ENCODE measurements at places on chromosomes 11 and 22.

GRCh38 chr11:91299980-91300379 is 924.6 kb upstream of the FAT3 start:
- DNase-seq: no peak

DNA sequence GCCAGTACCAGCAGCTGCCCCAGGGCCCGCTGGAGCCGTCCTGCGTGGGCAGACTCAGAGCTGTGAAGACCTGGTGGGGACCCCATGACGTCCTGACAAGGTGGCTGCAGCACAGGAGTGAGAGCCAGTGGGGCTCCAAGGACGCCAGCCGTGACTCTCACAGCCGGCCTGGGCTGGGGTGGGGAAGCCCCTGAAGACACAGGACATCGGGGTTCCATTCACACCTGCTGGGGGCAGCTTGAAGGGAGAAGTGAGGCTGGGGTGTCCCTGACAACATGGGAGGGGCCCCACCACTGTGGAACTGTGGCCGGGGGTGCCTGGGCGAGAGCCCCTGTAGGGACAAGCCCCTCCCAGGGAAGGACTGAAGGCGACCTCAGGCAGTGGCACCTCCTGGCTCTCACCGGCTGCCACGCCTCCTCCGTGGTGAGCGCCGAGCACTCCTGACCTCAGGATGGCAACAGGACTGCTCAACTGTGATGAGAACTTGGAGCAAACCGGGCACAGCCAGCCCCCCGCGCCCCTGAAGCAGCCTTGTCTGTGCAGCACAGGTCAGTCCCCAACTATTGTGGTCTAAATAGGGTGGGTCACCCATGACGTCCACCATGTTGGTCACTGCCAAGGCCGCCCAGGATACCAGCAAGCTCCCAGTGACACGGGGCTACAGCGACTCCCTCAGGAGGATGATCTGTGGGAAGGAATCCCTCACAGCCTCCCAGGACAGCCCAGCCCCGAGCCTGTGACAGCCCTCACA is 22.7 kb upstream of the IL17REL start:
- DNase-seq: no peak

- no peak for DNase-seq
These were observed 9.8 kb downstream of the SCN4B start for GRCh38 chr11:118142809-118143208.

DNA sequence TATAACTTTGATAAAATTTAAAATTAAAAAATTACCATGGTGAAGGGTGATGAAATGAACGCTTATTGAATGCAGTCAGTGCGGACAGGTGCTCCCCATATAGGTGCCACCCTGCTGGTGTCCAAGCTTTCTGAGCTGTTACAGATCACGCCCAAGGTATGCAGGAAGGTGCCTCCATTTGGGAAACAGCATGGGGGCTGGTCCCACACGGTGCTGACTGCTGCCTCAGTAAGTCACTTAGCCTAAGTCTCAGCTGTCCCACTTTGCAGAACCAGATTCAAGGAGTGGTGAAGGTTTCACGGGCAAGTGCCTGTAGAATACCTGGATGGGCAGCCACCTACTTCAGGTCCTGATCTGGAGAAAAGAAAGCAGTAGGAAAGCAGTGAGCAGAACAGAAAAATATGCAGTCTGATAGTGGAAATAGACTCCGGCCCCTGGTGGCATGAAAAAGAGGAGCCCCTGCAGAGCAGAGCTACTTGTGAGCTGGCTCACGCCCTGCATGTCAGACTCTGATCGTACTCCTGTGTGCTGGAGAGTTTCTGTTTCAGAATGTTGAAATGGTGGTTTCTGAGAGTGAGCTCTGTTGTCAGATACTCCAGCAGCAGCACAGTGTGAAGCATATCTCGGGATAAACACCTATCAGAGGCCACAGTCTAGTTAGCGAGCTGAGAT is 33.2 kb downstream of the ADORA2A start:
- DNase-seq: no peak

- DNase-seq: no peak
These were observed 10.9 kb upstream of the CABP2 start for GRCh38 chr11:67534070-67534679.

GRCh38 chr11:87603887-87604286 is 566.2 kb downstream of the TMEM135 start:
- no peak for DNase-seq

DNA sequence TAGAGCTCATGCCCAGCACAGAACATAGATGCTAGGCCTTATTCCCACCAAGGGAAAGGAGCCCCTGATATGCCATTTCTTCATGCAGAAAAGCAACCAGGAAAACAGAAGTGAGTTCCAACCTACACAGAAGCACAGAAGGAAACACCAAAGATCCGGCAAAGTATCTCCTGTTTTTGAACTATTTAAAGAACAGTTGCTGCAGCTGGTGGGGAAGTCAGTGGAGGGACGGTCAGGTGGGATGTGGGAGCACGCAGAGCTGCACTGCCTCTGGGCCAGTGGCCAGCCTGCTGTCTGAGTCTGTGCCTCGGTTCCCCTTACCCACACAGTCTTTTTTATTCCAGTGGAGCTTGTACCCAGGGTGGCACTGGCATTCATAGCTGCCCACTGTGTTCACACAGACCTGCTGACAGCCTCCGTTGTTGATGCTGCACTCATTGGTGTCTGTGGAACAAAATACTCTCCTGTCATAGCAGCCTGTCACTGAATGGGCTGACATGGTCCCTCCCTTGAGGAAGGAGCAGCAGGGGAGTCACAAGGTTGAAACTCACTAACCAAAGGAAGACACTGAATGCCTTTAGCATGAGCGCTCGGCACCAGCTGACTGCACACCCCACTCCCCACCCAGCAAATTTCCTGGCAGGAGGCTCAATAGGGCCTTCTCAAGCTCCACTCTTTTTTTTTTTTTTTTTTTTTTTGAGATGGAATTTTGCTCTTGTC is 37.9 kb downstream of the SCUBE2 start:
- no peak for DNase-seq

- no peak for DNase-seq
These were observed 624.5 kb downstream of the OPCML start for GRCh38 chr11:132907651-132908413.

DNA sequence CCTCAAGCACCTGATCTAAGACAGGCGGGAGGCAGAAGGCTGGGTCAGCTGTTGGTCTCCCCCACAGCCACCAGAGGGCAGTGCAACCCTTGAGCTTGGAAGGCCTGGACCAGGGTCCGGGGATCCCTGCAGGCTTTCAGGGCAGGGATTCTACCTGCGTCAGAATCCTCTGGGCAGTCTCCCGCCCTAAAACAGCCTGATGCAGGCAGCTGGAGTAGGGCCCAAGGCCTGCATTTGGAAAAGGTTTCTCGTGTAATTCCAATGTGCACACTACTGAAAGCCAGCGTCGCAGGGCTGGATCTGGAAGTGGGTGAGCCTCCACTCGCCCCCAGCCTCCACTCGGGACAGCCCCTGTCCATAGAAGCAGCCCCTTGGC is 31.8 kb downstream of the BID start:
- DNase-seq: peak; percentile 92

DNA sequence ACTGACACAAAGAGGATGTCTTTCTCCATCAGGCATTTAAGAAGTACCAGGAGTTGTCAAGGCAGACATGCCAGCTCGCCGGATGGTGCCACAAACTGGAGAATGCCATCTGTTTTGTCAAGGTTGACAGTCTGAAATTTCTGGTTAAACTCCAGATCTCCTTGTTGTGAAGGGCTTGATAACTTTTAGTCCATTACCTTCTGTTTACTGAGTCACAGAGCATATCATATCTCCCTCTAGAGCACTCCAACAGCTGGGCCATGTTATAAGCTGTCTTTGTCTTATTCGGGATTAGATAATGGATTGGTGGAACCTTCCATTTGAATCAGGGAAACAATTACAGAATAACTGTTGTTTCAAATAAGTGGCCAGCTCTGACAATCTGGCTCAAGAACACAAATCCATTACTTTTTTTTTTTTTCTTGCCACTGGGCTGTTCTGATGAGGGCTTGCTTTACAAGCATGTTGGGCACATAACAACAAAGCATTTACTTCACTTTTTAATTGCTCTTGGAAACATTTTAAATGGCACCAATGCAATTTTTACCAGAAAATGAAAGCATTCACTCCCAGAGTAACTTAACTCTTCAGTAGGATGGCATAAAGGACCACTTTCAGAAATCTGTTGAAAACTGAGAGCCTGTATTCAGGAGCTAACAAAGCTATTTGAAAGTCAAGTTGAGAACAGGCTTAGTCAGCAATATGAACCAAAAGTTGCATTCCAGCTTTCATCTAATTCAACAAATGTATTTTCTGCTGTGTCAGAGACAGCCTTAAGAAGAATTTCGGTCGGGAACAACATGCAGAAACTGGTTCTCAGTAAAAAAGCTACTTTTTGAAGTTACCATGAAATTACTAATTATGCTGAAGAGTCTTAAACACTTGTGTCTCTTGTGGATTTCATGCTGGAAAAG is 227.6 kb upstream of the PITPNB start:
- peak; percentile 73 for DNase-seq

DNA sequence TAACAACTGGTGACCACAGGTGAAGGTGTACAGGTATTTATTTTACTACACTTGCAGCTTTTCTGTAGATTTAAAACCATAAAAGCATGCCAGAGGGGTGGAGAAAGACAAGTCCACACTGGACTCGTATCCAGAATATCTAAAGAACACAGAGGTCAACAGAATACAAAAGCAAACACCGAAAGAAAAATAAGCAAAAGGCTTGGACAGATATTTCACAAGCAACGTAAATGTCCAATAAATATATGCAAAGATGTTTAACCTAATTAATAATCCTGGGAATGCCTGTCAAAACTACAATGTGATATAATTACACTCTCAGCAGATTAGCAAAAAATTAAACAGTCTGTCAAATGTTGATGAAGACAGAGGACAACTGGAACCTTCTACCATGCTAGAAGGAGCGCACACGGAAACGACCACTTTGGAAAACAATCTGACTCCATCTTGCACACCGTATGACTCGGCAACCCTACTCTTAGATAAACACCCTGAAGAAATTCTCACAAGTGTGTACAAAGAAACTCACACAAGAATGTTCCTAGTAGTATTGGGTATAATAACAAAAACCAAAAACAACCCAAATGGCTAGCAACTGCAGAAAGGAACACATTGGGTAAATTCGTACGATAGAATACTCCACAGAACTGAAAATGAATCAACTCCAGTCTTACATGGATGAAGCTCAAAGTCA is 27.2 kb downstream of the GNB1L start:
- no peak for DNase-seq

DNA sequence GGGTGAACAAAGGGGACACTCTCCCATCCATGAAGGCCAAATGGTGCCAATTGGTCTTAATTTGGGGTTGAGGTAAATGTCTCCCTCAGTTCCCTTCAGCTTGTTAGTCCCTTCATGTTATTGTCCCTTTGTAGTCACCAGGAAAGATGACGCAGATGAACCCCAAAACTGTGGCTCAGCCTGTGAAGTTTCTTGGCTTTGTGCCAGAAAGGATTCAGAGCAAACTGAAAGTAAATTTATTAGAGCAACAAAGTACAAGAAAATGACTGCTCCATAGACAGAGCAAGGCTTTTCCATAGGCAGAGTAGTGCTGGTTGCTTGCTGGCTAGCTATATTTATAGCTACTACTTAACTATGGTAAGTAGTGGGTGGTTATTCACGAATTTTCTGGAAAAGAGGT is 16.7 kb downstream of the OR4C3 start:
- DNase-seq: no peak

DNA sequence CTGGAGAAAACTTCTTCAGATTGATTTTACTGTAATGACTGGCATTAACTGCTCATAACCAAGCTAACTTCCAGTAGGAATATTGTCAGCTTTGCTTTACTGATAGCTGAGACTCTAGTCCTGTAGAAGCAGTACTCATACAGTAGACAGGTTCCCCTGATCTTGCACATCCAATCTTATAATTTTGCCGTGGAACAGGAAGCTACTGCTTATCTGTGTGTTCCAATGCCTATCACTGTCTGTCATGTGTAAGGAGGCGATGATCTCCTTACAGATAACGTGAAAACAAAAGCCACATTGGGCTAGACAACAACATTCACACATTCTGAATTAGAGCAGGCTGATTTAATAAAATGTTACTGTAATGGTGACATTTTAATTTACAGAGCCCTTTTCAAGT is 13.2 kb downstream of the HSD17B12 start:
- no peak for DNase-seq

GRCh38 chr22:39530116-39530515 is 2.4 kb downstream of the RPS19BP1 start:
- no peak for DNase-seq

All from G401 (cell line).